ENCODE measurements at places on chromosomes 3 and 15.

- no peak for DNase-seq
Measured at GRCh38 chr3:126923895-126924294, 59.0 kb upstream of the PLXNA1 start.

- no peak for DNase-seq
Measured at GRCh38 chr3:192869131-192870031, 48.3 kb downstream of the MB21D2 start.

DNA sequence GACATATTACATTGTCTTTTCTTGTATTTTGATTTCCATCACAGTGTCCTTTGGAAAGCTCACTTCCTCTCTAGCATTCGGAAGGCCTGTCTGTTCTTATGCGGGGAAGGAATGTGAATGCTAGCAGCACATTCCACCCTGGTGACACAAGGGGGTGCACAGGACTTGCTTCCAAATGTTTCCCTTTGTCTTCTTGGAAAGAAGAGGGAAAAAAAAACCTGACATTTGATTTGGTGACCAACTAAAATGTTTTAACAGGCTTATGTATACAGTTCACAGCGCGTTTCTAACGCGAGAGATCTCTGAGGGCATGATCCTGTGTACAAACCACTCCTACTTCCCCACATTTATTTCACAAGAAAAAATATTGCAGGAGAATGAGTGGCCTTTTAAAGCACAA is 107.6 kb upstream of the FXR1 start:
- DNase-seq = no peak

- DNase-seq = peak; percentile 89
Measured at GRCh38 chr15:40338041-40338657, 2.6 kb downstream of the CCDC9B start.

DNA sequence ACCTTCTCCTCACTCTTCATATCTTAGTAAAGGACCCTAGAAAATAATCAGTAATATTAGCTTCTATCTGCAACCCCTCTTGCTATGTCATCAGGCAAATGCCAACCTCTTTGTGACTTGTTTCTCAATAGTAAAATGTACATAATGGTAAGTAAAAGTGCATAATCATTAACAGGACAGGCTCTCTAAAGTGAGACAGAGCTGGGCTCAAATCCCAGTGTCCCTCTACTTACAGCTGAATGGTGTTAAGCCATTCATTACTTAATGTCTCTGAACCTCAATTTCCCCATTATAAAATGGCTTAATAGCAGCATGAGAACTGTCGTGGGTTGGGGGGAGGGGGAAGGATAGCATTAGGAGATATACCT is 62.6 kb upstream of the ATP11B start:
- DNase-seq = no peak

DNA sequence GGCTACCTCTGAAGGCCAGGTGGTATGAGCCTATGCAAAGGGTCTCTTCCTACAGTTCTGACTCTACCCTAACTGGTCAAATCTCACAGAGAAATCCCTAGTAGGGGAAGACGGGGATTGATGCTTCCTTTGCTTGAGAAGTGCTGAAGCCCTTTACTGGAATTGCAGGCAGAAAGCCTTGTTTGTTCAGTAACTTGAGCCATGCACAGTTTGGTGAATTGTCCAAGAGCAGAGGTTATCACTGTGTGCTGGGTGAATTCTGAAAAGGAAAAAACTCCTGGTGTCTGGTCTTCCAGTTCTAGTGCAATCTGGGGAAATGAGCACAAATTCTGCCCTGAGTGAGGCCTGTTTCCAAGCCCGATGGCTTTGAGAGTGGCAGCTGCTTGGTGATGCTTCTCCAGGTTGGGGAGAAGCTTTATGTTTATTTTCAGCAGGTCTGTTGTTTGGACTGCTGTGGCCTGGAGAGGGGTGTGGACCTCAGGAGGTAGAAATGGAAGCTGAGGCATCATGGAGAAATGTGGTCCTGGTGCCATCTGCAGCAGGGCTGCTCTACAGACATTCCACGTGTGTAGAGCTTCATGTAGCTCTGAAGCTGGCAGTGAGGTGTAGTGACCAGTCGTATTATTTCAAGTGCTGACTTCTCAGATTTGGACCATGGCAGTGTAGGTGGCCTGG is 60.9 kb downstream of the ARNT2 start:
- no peak for DNase-seq

- no peak for DNase-seq
Measured at GRCh38 chr15:76333720-76334437, 2.7 kb upstream of the ISL2 start.

- DNase-seq = no peak
Measured at GRCh38 chr3:172814738-172815137, 64.2 kb downstream of the ECT2 start.

DNA sequence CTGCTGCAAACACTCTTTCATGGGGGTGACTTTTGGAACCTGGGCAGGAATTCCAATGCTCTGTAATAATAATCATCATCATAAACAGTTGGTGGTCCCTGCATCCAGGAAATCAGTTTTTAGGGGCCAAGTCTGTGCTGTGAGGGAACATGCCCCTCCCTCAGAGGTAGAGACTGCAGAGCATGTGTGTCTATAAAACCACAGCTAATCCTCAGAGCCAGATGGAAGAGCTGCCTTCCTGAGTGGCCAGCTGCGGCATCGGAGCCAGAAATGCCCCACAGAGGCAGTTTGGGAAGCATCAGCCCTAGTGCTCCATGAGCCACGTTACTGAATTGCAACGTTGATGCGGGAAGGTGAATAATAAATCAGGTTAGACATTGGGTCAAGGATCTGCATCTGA is 12.9 kb upstream of the TPM1 start:
- DNase-seq = no peak

DNA sequence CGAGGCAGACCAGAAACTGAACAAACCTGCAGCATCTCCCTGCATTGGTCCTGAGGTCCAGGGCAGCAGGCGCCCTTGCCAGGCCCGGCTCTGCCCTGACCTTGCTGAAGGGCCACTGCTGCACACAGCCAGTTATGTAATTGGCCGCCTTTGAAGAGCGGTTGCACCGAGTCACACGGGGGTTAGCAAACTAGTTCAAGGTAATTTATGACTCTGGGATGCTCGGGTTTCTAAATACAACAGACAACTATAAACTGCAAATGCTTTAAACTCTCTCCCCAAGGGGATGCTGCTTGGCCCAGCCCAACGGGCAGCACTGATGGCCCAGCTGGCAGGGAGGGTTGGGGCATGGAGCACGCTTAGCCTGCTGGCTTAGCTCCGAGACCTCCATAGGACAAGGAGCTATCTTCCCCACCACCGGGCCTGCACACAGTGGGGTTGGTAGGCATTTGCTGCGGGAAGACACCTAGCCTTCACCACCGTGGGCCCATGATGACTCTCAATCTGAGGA is 60.3 kb upstream of the IQSEC1 start:
- no peak for DNase-seq

- no peak for DNase-seq
Measured at GRCh38 chr15:52717924-52718323, 38.7 kb upstream of the ATOSA start.

- DNase-seq = no peak
Measured at GRCh38 chr15:80434926-80435720, 30.9 kb downstream of the ARNT2 start.

- no peak for DNase-seq
Measured at GRCh38 chr15:75644376-75644775, 3.3 kb upstream of the SNX33 start.

DNA sequence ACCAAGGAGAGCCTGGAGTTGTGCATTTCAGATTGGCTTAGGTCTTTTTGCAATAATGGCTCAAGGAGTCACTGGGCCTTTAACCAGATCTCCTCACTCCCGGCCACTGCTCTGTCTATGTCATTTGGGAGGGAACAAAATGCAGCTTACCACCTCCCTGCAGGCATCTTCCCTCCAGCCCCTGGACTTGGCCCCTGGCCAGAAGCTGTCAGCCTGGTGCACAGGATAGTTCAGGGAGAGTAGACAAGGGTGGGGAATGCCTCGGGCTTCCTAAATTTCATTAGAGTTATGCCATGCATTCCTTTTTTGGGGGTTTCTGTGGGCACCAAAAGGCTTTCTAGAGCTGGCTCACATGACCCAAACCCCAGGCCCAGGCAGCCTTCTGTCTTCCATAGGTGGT is 70.2 kb upstream of the HRH1 start:
- no peak for DNase-seq

GRCh38 chr3:54168451-54168850 is 46.1 kb downstream of the CACNA2D3 start:
- DNase-seq = no peak

- no peak for DNase-seq
Measured at GRCh38 chr3:48974076-48974864, 15.8 kb upstream of the P4HTM start.

- DNase-seq = no peak
Measured at GRCh38 chr3:198062068-198062465, 102.0 kb downstream of the LMLN start.

- no peak for DNase-seq
Measured at GRCh38 chr15:69724333-69724732, 271.7 kb downstream of the RPLP1 start.

GRCh38 chr3:100335434-100335833 is 877 bp downstream of the NIT2 start:
- DNase-seq = peak; percentile 42

DNA sequence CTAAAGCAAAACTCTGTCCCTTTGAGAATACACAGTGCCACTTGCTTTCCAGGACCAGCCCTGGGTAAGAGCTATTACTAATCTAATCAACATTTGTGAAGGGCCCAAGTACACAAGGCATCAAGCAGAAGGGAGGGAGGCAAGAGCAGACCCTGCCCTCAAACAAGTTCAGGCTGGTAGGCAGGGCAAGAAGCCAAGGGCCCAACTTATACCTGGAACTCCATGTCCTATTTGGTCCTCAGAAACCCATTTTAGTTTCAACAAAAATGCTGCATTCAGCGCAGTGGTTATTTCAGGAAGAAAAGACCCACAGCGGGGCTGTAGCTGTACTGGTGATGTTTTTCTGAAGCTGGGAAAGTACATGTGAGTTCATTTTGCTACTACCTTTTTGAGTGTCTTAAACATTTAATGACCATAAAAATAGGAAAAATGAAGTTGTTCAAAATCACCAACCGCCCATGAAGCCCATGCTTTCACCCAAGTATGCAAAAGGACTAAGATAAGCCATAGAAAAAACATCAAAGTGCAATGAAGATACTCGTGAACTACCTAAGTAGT is 2.8 kb downstream of the RPS17 start:
- DNase-seq = no peak

DNA sequence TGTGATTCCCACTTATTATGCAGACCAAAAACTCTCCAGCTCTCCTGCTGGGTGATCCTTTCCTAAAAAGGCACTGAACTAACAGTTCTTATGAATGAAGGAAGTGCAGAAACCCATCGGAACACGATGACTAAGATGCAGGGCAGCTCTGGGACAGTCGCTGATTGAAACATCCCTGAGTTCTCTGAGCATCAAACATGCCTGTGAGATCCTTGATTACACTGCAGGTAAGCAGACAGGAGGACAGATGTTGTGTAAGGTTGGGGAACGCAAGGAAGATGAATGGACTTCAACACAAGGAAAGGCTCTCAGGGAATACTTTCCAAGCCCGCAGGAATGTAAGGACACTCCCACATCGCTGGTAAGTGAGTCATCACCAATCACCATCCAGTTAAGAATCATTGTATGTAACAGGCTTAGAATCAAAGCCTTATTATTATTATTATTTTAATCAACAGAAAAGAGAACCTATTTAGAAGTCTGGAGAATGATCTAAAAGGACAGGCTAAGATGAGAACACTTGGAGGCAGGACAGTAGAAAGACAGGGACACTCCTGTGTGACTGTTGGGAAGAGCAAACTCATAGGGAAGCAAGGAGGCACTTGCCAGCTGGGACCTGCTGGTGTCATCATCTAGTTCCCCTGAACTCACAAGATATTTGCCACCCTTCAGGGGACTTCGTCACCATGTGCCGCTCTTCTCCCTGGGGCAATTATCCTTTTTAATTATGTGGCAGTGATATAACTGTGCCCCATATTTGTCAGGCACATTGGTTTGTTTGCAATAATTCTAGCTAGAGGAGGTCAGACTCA is 26.0 kb downstream of the TMEM158 start:
- no peak for DNase-seq

DNA sequence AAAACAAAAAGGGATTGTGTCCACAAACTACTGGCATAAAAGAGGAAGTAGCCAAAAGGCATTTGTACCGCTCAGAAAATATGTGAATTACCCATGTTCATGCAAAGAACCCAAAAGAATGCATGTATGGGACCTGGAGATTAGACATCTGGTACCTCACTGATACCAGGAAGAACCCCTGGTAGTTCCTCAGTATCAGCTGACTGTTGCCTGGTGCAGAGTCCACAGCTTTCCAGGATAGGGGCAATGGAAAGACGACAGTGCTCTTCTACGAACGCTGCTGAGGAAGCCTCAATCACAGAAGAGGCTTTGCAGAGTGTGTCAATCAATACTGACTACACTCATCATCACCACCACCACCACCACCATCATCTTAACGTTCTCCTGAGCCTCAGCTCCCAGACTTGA is 63.3 kb downstream of the ATP8B4 start:
- DNase-seq = no peak

GRCh38 chr3:42666577-42666998 is 13.1 kb downstream of the ZBTB47 start:
- DNase-seq = no peak

DNA sequence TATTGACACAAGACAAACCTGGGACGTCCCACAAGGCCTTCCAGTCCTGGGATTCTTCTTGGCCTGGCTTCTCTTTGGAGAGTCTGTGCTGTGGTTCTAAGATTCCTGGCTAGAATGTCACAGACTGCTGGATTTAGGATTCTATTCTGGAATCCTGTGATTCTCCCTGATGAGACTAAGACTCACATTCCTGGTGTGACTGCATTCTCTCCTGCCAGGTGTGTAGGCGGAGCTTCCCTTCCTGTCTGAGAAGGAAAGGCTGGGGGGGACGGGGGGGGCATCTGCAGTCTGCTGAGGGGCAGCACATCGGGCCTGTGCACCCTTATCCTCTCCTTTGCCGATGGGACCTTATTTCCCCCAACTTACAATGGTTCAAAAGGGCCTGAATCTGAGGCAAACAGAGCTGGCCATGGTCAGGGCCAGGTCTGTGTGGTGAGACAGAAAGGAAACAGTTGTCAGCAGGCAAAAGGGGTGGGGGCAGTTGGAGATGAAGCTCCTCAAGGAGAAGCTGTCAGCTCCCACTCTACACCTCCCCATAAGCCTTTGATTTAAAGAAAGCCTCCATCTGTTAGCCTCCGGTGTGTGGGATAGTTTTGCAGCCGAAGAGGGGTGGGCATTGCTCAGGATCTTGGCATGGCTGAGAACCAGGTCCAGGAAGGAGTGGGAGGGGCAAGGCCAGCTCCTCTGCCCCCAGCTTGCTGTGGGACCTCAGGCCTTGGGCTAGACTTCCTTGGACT is 30.9 kb downstream of the VIPR1 start:
- no peak for DNase-seq

DNA sequence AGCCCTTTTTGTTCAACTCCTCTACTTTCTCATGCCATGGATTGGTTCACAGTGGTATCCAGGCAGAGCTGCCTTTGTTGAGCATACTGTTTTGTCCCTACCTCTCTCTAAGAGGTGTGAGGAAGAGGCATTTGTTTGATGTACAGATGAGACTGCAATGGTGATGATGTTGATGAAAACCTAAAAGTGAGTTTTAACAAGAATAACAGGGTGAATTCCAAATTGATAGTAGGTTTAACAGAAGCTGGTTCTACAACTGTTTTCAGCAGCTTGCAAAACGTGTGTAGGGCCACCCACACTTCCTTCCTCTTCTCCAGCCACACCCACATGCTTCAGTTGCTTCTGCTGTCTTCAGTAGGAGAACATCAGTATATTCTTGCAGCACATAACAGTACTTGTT is 10.2 kb downstream of the SNRK start:
- peak; percentile 39 for DNase-seq

Data from activated CD4-positive, alpha-beta T cell treated with anti-CD3 and anti-CD28 coated beads for 48 hours (primary cell).